ENCODE measurements at places on chromosomes 12 and 14.

GRCh38 chr12:99370421-99371138 is 277.0 kb upstream of the GARIN6 start:
- DNase-seq, result no peak

- no peak for DNase-seq
Measured at GRCh38 chr12:62774794-62775193, 160.2 kb downstream of the PPM1H start.

DNA sequence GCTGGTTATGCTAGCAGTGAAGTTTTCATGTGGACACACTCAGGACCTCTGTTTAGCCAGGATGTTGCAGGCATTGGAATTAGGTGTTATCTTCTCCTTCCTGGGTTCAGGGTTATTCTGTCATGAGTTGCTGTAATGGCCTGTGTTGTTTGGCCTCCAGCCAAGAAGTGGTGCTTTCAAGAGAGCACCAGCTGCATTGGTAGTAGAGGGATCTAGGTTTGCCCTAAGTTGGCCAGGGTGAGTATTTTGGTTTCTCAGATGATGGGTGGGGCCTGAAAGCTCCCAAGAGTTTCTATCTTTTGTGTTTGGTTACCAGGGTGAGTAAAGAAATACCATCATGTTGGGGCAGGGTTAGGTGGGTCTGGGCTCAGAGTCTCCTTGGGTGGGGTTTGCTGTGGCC is 2.7 kb upstream of the GZMH start:
- DNase-seq, result no peak

GRCh38 chr14:74348241-74348734 is at the start of gene VRTN:
VRTN (plus strand) TSS chr14:74348471; CDS start chr14:74356784, 8,313 bp downstream.
- DNase-seq, result no peak

GRCh38 chr12:54475537-54475936 is 2.1 kb upstream of the GTSF1 start:
- no peak for DNase-seq

GRCh38 chr12:93689076-93689834 is 12.1 kb downstream of the CRADD start:
- DNase-seq, result no peak
